ENCODE measurements at places on chromosomes 2 and 18. TPM values are rescaled to one million over a fixed set of nuclear protein-coding genes. Genes with fewer than 3 reads are reported as not detected.

Gene ACMSD
- total RNA-seq, result not detected

Gene TPO
- not detected for total RNA-seq

Gene TSPYL6
- total RNA-seq, result not detected

GRCh38 chr18:68642003-68642402, 72.9 kb downstream of the TMX3 start:
- H3K36me3 ChIP-seq, result no peaks in the 10 kb centered on the region
- no peaks in the 10 kb centered on the region for H3K27me3 ChIP-seq
- no peak overlapping the region for H3K27ac ChIP-seq
- no peak overlapping the region for H3K4me3 ChIP-seq

DNA sequence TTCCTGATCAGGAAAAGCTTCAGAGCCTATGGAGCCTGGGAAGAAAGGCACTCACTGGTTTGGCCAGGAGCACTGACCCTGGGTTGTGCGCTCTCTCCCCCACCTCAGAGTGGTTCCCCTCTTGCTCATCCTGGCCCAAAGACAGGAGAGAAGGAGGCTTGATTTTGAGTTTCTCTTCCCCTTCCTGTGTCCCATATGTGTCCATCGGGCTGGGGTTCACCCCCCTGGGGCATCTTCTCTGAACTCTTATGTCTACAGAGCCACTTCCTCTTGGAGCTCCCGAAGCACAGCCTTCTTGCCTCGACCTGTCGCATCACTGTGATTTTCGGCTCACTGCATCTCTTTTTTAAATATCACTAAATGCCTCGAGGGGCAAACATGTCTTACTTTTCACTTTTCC, 692.3 kb downstream of the RNF144A start:
- H3K36me3 ChIP-seq, result no peaks in the 10 kb centered on the region
- no peaks in the 10 kb centered on the region for H3K4me1 ChIP-seq
- H3K27me3 ChIP-seq, result no peaks in the 10 kb centered on the region
- no peak for DNase-seq

DNA sequence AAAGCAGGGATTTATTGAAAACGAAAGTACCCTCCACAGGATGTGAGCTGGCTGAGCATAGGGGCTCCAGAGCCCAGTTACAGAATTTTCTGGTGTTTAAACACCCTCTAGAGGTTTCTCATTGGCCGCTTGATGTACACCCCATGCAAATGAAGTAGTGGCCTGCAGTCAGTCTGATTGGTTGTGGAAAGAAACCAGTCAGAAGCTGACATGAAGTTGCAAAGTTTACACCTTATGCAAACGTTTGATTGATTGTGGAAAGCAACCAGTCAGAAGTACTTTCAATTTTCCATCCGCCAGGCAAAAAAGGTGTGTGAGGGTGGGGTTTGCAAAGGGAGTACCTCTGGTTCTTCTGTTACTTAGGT, 62.3 kb downstream of the VWA3B start:
- peak; percentile 49 for DNase-seq
- H3K27ac ChIP-seq, result no peak overlapping the region
- H3K4me3 ChIP-seq, result no peak overlapping the region
- no peaks in the 10 kb centered on the region for H3K27me3 ChIP-seq
- H3K4me1 ChIP-seq, result no peaks in the 10 kb centered on the region
- no peaks in the 10 kb centered on the region for H3K36me3 ChIP-seq

GRCh38 chr2:203648273-203648672, 58.2 kb upstream of the CD28 start:
- H3K27me3 ChIP-seq, result no peaks in the 10 kb centered on the region
- no peaks in the 10 kb centered on the region for H3K4me1 ChIP-seq
- no peak for DNase-seq
- no peak overlapping the region for H3K27ac ChIP-seq

Gene LYPD6
- total RNA-seq, result not detected

DNA sequence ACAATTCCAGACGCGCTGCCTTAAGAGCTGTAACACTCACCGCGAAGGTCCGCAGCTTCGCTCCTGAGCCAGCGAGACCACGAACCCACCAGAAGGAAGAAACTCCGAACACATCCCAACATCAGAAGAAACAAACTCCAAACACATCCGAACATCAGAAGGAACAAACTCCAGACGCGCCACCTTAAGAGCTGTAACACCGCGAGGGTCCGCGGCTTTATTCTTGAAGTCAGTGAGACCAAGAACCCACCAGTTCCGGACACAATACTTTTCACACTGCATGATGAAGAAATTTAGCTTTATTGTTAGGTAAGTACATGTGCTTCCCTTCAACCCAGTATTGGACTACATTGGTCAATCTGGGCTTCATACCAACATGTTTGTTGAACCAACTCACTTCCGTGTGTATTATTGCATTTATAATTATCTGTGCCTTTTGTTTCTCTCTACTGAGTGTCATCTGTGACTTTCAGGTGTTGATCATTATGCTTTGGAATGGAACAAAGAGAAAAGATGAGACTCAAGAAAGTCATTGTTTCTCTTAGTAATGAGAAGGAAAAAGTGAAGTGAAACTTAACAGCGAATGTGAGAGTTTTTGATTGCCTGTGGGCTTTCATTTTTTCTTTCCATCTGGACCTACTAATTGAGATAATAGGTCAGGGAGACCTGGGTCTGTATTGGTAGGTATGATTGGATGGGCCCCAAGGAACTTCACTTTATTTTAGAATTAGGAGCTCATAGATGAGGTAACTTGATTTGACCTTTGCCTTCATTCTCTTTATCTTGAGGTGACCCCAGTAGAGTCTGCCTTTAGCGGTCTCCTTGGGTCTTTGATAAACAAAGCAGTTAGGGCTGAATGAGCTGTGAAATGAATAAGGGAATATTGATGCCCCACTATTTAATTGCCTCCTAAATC, 76.1 kb upstream of the CAVIN2 start:
- H3K4me1 ChIP-seq, result no peaks in the 10 kb centered on the region
- DNase-seq, result no peak
- no peaks in the 10 kb centered on the region for H3K36me3 ChIP-seq
- H3K27me3 ChIP-seq, result no peaks in the 10 kb centered on the region
- no peak overlapping the region for H3K4me3 ChIP-seq
- no peak overlapping the region for H3K27ac ChIP-seq

- no peaks in the 10 kb centered on the region for H3K36me3 ChIP-seq
- H3K4me1 ChIP-seq, result peaks cover 5% of the 10 kb centered on the region
- no peak overlapping the region for H3K4me3 ChIP-seq
- DNase-seq, result no peak
- no peak overlapping the region for H3K27ac ChIP-seq
Observed at GRCh38 chr2:172394002-172394401, 33.4 kb upstream of the ITGA6 start.

Gene SULT1C2
- not detected for total RNA-seq

GRCh38 chr2:228094377-228094921, 87.0 kb downstream of the SPHKAP start:
- H3K4me3 ChIP-seq, result no peak overlapping the region
- H3K36me3 ChIP-seq, result no peaks in the 10 kb centered on the region
- no peak overlapping the region for H3K27ac ChIP-seq

- DNase-seq, result no peak
- H3K4me1 ChIP-seq, result no peaks in the 10 kb centered on the region
- peaks cover 3% of the 10 kb centered on the region for H3K27me3 ChIP-seq
- no peaks in the 10 kb centered on the region for H3K36me3 ChIP-seq
- no peak overlapping the region for H3K27ac ChIP-seq
Observed at GRCh38 chr2:38154395-38154794, 78.4 kb upstream of the CYP1B1 start.

Gene RNU2-63P
- total RNA-seq, result 48.3 TPM

Gene LYG1
- 4.0 TPM for total RNA-seq

DNA sequence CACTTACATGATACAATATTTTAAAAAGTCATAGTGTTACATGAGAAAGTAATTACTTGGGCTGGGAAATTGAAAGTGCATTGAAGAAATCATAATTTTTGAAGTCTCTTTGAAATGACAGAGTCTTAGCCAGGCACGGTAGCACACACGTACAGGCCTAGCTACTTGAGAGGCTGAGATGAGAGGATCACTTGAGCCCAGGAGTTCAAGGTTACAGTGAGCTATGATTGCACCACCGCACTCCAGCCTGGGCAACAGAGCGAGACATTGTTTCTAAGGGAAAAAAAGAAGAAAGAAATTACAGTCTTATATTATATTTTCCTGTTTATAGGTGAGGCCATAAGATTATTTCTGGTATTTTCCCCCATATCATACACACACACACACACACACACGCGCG, 9.2 kb upstream of the IAH1 start:
- no peak overlapping the region for H3K27ac ChIP-seq
- peaks cover 14% of the 10 kb centered on the region for H3K36me3 ChIP-seq
- H3K27me3 ChIP-seq, result no peaks in the 10 kb centered on the region
- peaks cover 5% of the 10 kb centered on the region for H3K4me1 ChIP-seq
- DNase-seq, result no peak

Gene ZNF385B
- not detected for total RNA-seq

Gene TMEM17
- not detected for total RNA-seq

Gene AGXT
- not detected for total RNA-seq

DNA sequence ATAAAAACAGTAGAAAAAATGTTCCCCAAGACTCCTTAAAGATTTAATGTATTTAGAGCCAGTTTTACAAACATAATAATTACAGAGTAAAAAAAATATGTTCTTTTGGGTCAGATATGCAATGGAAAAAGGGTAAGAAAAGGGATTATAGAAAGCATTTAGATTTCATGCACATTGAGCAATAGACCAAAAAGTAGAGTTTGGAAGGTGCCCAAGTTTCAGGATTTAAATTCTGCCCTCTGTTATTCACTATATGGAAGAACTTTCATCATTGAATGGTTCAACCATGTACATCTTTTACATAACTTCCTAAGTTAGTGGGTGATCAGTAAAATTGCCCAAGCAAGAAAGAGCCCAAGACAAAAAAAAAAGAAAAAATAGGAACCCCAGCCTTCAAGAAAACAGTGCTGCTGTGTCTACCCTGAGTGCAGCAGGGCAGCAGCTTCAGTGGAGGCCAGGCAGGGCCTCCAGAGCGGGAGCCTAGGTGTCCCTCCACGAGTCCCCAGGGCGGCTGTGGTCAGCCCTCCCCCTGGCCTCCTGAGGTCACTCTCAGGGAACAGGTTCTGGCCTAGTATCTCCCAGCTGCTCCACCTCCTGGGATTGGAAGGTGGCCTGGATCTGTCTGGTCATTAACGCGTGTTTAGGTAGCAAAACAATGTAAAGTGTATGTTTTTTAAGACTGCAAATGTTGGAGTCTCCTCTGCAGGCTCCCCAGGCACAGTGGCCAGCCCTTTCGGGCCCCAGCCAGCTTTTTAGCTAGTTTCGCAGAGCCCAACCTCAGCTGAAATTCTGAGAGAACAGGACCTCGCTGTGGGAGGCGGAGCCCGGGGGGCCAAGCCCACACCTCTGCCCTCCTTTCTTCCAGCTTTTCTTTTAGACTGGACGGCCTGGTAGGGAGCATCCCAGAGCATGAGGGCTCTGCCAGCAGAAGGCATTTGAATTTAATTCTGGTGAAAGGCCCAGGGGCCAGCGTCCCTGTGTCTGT, 77.3 kb downstream of the TEX51 start:
- H3K4me1 ChIP-seq, result peaks cover 12% of the 10 kb centered on the region
- no peak overlapping the region for H3K27ac ChIP-seq
- no peaks in the 10 kb centered on the region for H3K36me3 ChIP-seq
- no peak for DNase-seq
- no peak overlapping the region for H3K4me3 ChIP-seq
- H3K27me3 ChIP-seq, result peaks cover 2% of the 10 kb centered on the region

GRCh38 chr2:129741623-129742022, 237.8 kb upstream of the RAB6C start:
- no peak overlapping the region for H3K27ac ChIP-seq
- no peak overlapping the region for H3K4me3 ChIP-seq
- H3K4me1 ChIP-seq, result no peaks in the 10 kb centered on the region
- no peak for DNase-seq
- H3K36me3 ChIP-seq, result no peaks in the 10 kb centered on the region
- H3K27me3 ChIP-seq, result no peaks in the 10 kb centered on the region

Gene CCDC85A
- not detected for total RNA-seq

Gene C2orf92
- total RNA-seq, result 20.9 TPM

GRCh38 chr2:240465765-240466578, 30.5 kb downstream of the GPC1 start:
- H3K4me3 ChIP-seq, result no peak overlapping the region
- H3K4me1 ChIP-seq, result no peaks in the 10 kb centered on the region
- no peaks in the 10 kb centered on the region for H3K36me3 ChIP-seq
- H3K27me3 ChIP-seq, result no peaks in the 10 kb centered on the region
- no peak overlapping the region for H3K27ac ChIP-seq

Gene SLC23A3
- total RNA-seq, result 1.1 TPM

Gene ELMOD3
- total RNA-seq, result 24.8 TPM

GRCh38 chr2:63044362-63045327, 6.0 kb upstream of the OTX1 start:
- H3K36me3 ChIP-seq, result no peaks in the 10 kb centered on the region
- peaks cover 23% of the 10 kb centered on the region for H3K4me1 ChIP-seq

DNA sequence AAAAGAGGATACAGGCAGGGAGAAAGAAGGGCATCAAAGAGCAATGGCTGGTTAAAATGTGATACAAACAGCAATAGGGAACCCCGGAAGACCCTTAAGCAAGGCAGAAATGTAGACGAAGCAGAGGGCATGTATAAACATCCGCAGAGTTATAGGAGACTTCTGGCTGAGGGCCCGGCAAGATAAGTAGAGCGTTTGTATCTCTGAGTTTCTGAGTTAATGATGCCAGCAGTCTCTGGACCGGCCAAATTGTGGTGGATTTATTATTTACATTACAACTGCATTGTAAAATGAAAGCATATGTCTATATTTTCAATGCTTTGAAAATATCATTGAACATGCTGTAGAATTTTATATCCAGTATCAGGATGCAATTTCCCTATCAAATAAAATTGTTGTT, 148.0 kb upstream of the KCTD1 start:
- H3K36me3 ChIP-seq, result no peaks in the 10 kb centered on the region
- H3K27me3 ChIP-seq, result no peaks in the 10 kb centered on the region
- DNase-seq, result no peak
- no peak overlapping the region for H3K27ac ChIP-seq
- no peak overlapping the region for H3K4me3 ChIP-seq
- H3K4me1 ChIP-seq, result no peaks in the 10 kb centered on the region

DNA sequence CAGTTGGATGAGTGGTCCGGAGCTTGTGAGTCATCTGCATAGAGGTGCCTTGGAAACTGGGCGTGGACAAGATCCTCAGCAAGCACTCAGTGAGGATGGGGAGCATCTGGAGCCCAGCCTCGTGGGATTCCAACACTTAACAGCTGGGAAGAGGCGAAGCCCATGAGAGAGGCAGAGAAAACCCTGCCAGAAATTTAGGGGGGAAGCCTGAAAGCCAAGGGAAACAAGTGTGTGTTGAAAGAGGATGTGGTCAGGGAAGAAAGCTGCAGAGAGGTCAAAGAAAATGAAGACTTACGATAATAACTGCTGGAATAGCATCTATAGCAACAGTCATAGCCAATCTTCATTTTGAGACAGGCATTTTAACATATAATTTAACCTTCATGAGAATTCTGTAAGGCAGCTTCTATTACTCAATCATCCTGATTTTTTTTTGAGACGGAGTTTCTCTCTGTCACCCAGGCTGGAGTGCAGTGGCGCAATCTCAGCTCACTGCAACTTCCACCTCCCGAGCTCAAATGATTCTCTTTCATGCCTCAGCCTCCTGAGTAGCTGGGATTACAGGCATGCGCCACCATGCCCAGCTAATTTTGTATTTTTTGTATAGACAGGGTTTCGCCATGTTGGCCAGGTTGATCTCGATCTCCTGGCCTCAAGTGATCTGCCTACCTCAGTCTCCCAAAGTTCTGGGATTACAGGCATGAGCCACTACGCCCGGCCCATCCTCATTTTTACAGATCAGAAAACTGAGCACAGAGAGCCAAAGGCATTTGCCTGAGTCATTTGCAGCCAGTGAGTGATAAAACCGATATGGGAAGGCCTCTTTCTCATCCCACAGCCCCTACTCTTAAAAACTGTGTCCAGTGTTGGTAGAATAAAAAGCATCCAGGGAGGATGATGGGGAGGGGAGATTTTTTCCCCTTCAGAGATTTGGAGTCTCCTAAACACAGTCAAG, 214.4 kb upstream of the EPAS1 start:
- peaks cover 4% of the 10 kb centered on the region for H3K36me3 ChIP-seq
- H3K4me1 ChIP-seq, result peaks cover 4% of the 10 kb centered on the region
- no peak for DNase-seq
- H3K27ac ChIP-seq, result no peak overlapping the region
- no peak overlapping the region for H3K4me3 ChIP-seq

Gene GKN1
- not detected for total RNA-seq

Gene BBS5
- 1.7 TPM for total RNA-seq

Data from natural killer cell (primary cell).